ENCODE measurements at places on chromosomes 4 and X.

GRCh38 chr4:16893141-16893651 is 5.2 kb downstream of the LDB2 start:
- peak; percentile 69 for DNase-seq

GRCh38 chr4:177479063-177479462 is 36.8 kb upstream of the AGA start:
- no peak for DNase-seq

GRCh38 chr4:173520921-173521466 is 9.0 kb downstream of the HAND2 start:
- no peak for DNase-seq

DNA sequence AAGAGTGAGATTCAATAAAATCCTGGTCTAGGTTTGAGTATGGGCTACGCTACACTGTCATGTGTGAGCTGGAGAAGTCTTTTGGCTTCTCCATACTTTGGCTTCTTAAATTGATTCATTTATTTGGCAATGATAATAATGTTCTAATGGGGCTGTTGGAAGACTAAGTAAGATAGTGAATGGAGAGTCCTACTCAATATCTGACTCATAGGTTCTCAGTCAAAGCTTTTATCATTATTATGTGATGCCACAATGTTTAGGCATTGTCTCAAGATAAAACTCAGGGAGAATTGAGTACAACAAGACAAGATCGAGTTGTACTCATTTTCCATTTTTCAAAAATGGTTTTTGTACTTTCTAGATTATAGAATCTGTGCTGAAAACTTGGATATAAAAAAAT is 92.5 kb upstream of the VEGFC start:
- peak; percentile 34 for DNase-seq

DNA sequence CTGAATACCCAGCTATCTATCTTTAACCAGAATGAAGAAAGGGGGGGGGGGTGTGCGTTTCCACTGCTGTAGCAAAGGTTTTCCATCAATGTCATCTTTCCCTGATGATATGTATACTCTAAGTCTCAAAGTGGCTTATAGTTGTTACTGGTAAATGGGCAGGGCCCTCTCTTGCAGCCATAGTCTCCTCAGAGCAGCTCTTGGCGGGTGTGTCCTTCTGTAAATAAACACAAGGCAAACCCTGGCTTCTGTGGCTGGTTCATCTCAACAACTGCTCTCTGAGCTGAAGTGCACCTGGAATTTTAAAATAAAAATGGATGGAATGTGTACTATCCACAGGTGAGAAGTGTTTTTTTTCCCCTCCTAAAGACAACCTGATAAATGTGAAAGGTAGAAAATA is 57.5 kb upstream of the SCML1 start:
- DNase-seq = no peak

DNA sequence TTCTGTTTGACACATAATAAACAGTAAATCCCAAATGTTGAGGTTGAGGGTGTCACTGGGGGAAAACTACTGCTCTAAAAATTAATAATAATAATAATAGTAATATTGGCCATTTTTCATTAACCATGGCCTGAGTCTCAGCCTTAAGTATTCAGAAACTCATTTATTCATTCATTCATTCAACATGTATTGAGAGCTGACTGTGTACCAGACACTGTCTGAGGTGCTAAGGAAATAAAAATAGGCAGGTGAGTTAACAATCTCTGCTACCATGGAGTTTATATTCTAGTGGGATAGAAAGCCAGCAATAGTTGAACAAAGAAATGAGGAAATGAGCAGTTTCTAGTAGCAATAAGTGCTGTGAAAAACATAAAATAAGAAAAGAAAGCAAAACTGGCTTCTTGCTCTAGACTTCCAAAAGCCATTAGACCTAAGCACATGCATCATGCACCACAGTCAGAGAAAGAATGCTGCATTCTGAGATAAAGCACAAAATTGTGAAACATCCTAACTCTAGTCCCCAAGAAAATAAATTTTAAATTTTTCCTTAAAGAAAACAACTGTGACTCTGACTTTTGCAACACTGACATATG is 278.7 kb downstream of the RCHY1 start:
- DNase-seq = no peak

DNA sequence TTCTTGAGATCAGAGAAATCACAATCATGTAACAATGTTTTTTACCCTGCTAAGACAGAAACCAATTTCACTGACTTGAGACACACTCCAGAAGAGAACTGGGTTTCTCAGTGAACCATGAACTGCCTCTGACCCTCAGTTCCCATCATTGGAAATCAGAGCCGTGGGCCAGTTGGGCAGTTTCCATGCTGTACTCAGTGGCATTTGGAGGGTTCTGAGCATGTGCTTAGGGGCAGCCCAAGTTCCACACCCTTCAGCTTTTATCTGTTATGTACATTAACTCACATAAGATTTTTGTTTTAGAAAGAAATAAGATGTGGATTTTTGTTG is 77.9 kb downstream of the BTC start:
- no peak for DNase-seq

- DNase-seq = no peak
Measured at GRCh38 chrX:71177327-71177726, 32.7 kb downstream of the NLGN3 start.

DNA sequence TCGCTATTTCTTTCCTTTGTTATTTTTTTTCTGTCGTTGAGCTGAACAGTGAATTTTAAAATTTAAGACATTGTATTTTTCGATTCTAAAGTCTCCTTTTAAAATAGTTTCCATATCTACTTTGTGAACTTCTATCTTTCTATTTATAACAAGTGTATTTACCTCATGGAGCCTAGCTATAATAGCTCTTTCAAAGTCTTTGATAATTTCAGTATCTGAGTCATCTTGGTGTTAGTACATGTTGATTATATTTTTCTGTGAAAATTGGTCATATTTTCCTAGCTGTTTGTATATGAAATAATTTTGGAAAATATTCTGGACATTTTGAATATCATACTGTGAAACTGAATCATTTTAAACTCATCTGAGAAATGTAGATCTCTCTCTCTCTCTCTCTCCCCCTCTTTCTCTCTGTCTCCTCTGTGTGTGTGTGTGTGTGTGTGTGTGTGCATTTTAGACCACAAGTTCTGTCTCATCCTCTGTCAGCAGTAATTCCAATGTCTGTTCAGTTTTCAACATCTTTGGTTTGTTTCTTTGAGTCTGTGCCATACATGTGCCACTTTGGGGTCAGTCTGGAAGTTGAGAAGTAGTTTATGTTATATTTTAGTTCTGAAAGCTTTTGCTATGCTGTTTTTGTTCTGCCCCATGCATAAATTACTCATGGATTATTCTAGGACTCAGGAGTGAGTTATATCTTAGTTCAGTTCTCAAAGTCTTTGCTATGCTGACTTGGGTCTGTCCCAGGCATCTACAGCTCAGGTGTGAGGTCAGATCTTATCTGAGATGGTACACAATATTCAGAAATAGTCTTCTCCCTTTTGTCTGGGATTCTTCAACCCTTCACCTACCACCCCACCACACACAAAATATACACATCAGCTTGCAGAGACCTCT is 366.4 kb upstream of the CASK start:
- no peak for DNase-seq

- no peak for DNase-seq
Measured at GRCh38 chrX:86263526-86263925, 115.3 kb downstream of the DACH2 start.

- peak; percentile 91 for DNase-seq
Measured at GRCh38 chr4:113141901-113142346, 92.5 kb downstream of the ANK2 start.

DNA sequence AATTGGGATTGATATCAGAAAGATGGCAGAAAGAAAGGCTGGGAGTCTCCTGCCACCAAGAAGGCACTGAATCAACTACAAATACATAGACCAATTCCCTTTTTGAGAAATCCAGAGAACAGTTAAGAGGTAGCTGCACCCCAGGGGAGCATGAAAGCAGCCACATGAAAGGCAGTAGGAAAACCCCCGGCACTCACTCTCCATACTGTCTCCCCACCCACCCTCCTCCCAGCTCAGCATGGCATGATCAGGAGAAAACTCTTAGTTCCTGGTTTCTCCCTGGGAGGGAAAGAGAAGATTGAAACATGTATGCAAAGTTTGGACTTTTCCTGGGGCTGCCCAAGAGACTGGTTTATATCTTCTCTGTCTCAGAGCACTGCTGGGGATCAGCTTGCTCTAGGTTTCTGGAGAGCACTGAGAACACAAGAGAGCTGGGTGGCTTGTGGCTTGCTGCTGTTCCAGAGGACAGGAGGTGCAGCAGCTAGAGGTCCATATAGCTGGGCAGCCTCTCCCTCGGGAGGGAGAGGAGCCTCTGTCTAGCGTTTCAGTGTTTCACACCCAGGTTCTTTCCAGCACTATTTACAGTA is 305.7 kb downstream of the PDGFC start:
- DNase-seq = no peak

DNA sequence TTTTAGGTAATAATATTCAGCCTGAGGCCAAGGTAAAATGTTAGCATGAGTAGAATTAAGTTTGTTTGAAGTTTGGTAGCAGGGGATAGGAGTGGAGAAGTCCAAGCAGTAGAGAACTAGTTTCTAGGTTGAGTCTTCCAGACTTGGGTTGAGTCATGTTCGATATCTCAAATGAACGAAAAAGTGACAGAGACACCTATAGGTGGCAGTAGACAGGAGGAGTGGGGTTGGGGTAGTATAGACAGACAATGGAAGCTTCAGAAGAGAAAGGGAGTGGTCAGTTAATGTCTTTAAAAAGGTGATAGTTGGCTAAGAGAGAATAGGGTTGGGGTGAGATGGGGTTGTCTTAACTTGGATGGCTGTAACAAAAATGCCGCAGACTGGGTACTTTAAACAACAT is 58.7 kb upstream of the EMCN start:
- no peak for DNase-seq

GRCh38 chrX:41142130-41142910 is 57.1 kb downstream of the USP9X start:
- DNase-seq = no peak

DNA sequence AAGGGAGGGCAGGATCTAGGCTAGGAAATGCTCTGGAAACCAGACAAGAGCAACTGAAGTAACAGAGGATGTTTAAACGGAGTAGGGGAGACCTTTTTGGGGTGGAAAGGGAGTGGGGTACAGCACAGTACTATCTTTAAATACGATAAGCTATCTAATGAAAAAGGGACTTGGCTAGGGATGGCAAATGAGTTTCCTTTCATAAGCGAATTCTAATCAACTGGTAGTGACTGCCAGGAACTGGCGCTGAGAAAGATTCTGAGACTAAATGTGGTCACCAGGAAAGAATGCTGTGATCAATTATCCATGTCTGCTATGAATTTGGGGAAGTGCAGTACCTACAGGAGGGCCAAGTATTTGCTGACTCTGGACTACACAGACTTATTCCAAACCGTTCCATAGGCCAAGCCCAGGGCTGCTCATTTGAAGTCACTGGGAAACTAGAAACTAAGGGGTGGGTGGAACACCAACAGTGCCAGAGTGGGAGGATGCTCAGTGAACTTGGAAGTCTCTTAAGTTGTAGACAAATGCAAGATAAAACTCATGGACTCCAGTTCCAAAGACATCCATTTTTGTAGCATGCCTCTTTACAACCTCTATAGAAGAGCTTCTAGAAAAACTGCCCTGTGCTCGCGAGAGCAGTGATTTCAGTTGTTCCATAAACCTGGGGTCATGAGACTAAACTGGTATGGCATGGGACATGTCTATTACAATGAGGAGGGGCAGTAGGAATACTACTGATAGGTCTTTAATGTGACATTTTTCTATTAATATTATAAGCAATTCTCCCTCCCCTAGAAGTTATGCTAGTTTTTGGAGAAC is 2.0 kb downstream of the TRAPPC2 start:
- DNase-seq = peak; percentile 81

All from astrocyte (in vitro differentiated cells and primary cell).